ENCODE measurements at places on chromosomes 1 and 21. TPM values are rescaled to one million over a fixed set of nuclear protein-coding genes. Genes with fewer than 3 reads are reported as not detected.

Gene RHD
- not detected for total RNA-seq

Gene RXRG
- total RNA-seq: under 0.01 TPM

Gene AADACL4
- not detected for total RNA-seq

Gene IQCC
- 4.6 TPM for total RNA-seq

Gene HES3
- total RNA-seq: not detected

Gene RASSF5
- total RNA-seq: 1.6 TPM

Gene KRTAP7-1
- total RNA-seq: not detected

Gene ENAH
- 82.1 TPM for total RNA-seq

Gene MR1
- 5.7 TPM for total RNA-seq

Gene PALMD
- total RNA-seq: 1.1 TPM

Gene PLA2G2F
- total RNA-seq: not detected

Gene RHBDL2
- total RNA-seq: 0.26 TPM

Gene CRYAA
- total RNA-seq: not detected

Gene TDRD10
- total RNA-seq: not detected

All from epithelial cell of alveolus of lung (primary cell).